ENCODE measurements at places on chromosomes 11 and 22. TPM values are rescaled to one million over a fixed set of nuclear protein-coding genes. Genes with fewer than 3 reads are reported as not detected.

DNA sequence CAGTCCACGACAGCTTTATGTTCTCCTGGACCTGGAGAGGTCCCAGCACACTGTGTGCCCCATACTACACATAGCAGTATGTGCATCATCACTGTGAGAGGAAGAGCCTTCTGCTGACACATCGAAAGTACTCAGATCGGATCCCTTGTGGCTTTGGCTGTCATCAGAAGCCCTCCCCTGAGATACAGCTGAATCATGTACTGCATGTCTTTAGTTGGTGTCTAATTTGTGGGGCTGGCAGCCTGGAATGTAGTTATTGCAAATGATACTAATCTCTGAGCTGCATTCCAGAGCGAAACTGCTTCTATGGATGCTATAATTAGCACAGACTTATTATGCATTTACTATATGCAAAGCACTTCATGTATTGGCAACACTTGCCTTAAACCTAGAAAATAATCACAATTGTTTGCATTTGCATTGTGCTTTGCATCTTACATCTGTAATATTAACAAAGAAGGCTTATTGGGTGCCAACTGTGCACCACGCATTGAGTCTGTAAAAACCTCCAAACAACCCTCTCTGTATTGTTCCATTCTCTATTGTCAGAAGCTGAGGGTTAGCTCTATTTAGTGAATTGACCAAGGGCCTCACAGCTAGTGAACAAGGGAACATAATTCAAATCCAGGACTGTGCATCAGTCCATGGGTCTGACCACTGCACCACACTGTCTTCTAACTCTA is 89.2 kb upstream of the CRTAM start:
- H3K4me1 ChIP-seq: peaks cover 13% of the 10 kb centered on the region
- DNase-seq: peak; percentile 57
- H3K27me3 ChIP-seq: no peaks in the 10 kb centered on the region
- no peak overlapping the region for H3K4me3 ChIP-seq

GRCh38 chr11:59766542-59767224 is 11.5 kb downstream of the STX3 start:
- no peaks in the 10 kb centered on the region for H3K27me3 ChIP-seq
- no peak for DNase-seq
- no peak overlapping the region for H3K27ac ChIP-seq

DNA sequence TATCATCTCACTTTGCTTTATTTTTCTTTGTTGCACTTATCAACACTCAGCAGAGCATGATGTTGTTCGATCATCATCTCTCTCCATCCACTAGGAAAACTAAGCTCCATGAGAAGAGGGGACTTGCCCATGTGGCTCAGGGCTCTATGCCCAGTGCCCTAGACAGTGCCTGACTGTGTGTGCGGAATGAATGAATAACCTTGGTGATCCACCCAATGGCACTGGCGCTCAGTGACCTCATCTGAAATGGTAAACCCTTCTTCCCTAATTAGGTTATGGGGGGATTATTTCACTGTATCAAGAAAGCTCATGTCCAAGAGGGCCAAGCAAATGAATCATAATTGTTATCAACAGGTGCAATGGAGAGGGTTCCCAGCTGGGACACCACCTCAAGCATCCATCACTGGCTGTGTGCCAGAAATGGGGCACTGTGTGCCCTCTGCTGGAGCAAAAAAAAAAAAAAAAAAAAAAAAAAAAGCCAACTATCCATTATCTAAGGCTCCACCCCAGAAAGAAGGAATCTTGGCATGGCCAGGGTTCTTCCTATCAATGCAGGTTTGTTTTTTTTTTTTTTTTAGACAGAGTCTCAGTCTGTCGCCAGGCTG is 172.6 kb downstream of the LARGE1 start:
- DNase-seq: no peak
- no peaks in the 10 kb centered on the region for H3K4me1 ChIP-seq
- H3K4me3 ChIP-seq: no peak overlapping the region
- no peaks in the 10 kb centered on the region for H3K27me3 ChIP-seq

- no peaks in the 10 kb centered on the region for H3K27me3 ChIP-seq
- H3K27ac ChIP-seq: no peak within 1 kb of the TSS
- H3K4me3 ChIP-seq: no peak within 1 kb of the TSS
- H3K36me3 ChIP-seq: no peaks in the 10 kb centered on the region
- peaks cover 14% of the 10 kb centered on the region for H3K4me1 ChIP-seq
Measured at GRCh38 chr11:47257517-47258316, at the start of gene NR1H3. TSS of gene NR1H3 (plus strand) at chr11:47257996. CDS start at chr11:47259217, 1,221 bp downstream.

DNA sequence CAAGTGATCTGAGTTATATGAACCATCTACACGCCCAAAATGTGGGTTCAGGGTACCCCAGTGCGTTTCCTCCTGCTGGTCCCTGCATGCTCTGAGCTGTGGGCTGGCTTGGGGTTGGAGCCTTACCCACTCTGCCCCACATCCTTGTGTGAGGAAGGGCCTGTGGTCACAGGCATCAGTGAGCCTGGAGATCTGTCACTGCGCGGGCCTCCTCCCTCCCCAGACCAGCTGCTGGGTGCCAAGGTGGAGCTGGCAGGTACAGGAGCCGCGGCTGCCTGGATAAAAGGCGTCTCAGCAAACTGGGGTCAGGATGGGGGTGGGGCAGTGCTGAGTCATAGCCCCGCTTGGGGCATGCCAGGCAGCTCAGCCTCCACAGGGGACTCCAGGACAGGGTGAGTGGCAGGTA is 17.9 kb downstream of the GNAZ start:
- H3K36me3 ChIP-seq: no peaks in the 10 kb centered on the region
- H3K4me3 ChIP-seq: no peak overlapping the region
- DNase-seq: no peak
- H3K27ac ChIP-seq: no peak overlapping the region
- H3K4me1 ChIP-seq: no peaks in the 10 kb centered on the region
- H3K27me3 ChIP-seq: no peaks in the 10 kb centered on the region

GRCh38 chr11:61392981-61393595 is 701 bp downstream of the TMEM216 start:
- H3K27ac ChIP-seq: peak overlapping the region; percentile 72
- DNase-seq: no peak
- H3K4me3 ChIP-seq: peak overlapping the region; percentile 58
- no peaks in the 10 kb centered on the region for H3K27me3 ChIP-seq

DNA sequence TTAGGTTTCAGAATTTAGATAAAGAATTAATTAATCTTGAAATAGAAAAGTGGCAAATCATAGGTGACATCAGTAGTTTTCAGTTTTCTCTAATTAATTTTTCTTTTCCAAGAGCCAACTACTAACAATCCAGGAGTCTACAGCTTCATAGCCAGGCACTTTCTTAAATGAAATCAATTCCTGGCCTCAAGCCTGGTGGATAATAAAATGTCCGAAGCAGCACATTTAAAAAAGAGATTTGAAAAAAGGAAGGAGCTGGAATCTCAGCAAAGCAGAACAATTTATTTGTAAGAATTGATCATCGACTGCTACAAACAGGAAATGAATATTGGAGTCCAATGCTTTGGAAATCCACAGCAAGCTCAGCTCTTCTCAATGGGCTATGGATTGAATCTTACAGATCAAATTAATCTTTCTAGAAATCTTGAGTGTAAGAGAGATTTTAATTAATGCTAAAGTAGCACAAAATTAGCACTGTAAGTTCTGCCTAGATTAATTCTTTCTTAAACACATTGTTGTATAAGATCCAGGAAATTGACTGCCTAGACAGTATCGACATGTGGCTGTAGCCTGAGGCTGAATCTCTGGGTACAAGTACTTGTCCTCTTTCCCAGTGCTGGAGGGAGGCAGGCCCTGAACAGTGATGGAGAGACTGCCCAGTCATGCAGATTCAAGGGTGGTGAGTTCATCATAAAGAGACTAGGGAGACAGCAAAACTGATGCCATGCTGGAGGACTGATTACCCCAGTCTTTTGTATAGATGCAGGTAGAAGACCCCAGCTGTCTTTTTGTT is 167.8 kb upstream of the POU2AF2 start:
- H3K36me3 ChIP-seq: no peaks in the 10 kb centered on the region
- no peak overlapping the region for H3K27ac ChIP-seq
- no peaks in the 10 kb centered on the region for H3K4me1 ChIP-seq
- no peaks in the 10 kb centered on the region for H3K27me3 ChIP-seq
- no peak overlapping the region for H3K4me3 ChIP-seq
- DNase-seq: no peak

DNA sequence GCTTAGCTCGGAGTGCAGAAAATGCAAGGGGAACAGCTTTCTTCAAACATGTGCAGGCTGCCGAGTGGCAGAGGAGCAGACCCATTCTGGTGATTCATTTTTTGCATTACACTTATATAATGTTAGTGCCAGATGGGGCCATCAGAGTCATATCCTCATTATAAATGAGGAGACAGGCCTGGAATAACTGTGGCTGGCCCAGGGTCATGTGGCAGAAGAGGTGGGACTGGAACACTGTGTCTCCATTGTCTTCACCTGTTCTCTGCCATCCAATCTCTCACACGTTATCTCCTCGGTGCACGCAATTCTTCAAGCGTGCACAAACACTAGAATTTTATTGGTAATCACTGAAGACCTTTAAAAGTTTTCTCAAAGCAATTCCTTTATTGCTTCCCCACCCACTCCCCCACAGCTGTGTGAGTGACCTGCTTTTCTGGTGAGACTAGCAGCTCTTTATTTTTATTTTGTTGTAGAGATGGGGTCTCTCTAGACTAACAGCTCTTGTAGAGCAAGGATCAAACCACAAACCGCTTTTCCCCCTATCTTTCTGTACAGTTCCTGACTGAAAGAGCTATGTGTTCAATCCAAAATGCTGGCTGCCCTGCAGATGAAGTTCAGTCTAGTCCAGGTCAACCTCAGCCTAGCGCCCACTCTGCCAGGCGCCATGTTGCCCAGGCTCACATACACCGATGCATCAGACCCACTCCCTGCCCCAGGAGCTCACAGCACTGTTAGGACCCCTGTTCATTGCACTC is 75.3 kb downstream of the ST3GAL4 start:
- H3K4me1 ChIP-seq: no peaks in the 10 kb centered on the region
- no peak overlapping the region for H3K27ac ChIP-seq
- H3K36me3 ChIP-seq: no peaks in the 10 kb centered on the region
- H3K4me3 ChIP-seq: no peak overlapping the region
- no peak for DNase-seq

DNA sequence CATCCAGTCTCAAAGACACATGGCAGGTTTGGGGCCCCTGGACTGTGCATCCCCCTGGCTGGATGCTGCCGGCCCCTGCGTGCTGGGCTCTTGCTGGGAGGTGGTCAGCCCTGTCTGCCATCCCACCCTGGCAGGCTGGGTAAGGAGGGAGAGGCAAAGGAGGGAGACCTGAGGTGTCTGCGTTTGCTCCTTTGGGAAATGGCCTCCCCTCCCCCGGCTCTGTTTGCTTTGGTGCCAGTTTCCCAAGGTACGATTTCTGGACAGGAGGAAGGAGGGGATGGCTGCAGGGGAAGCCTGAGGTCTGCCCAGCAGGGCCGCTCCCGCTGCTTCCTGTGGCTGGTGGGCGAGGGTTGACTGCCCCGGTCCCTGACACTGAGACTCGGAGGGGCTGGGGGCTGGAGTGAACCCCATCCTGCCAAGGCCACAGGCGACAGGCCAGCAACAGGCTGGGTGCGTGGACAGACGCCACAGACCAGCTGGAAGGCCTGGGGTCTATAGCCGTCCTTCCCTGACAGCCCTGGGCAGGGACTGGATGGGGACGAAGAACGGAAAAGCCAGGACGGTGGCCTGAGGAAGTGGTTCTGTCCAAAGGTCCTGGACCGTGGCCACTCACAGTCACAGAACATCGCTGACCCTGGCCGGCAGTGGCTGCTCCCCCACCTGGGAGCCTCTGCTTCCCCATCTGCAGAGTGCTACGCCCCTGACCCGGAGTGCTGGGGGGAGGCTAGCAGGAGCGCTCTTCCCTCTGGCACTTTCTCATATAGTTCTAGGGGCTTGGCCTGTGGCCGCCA is 38.0 kb downstream of the OSBPL5 start:
- H3K27me3 ChIP-seq: no peaks in the 10 kb centered on the region
- no peak overlapping the region for H3K4me3 ChIP-seq
- no peak overlapping the region for H3K27ac ChIP-seq
- no peaks in the 10 kb centered on the region for H3K36me3 ChIP-seq
- peaks cover 35% of the 10 kb centered on the region for H3K4me1 ChIP-seq

- no peaks in the 10 kb centered on the region for H3K36me3 ChIP-seq
- no peak for DNase-seq
- H3K27me3 ChIP-seq: peaks cover 33% of the 10 kb centered on the region
- H3K4me3 ChIP-seq: no peak overlapping the region
Measured at GRCh38 chr11:75771646-75772410, 3.2 kb downstream of the DGAT2 start.

DNA sequence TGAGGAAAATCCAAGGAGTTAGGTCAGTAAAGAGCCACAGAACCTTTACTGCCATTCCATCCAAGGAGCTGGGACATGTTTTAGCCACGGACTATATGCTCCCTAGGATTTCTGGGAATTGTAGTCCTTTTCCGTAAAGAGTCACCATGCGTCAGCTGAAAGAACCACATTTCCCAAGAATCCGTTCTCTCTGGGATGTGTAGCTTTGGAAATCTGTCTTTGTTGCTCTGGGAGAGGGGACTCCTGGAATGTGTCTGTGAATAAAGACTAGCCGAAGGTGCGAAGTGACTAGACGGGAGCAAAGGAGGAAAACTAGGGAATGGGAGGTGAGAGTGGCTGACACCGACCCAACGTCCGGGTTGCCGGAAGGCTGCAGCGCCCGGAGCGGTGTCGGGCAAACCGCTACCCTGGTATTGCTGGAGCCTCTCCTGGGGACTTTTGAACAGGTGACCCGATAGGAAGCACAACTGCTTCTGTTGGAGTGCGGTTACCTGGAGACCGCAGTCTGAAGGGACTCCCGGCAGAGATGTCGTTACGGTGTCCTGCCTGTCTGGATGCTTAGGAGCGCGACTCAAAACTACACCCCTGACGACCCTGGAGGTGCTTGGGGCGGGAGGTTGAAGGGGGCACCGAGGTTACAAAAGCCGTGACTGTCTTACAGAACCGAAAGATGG is at the start of gene IFTAP:
Gene IFTAP (plus strand): TSS at position 187 of the 674 bp plus-strand sequence. CDS start 15,602 bp downstream, outside the sequence.
- H3K4me1 ChIP-seq: peaks cover 3% of the 10 kb centered on the region
- peak within 1 kb of the TSS; percentile 27 for H3K27ac ChIP-seq
- no peak for DNase-seq
- no peaks in the 10 kb centered on the region for H3K27me3 ChIP-seq
- H3K36me3 ChIP-seq: no peaks in the 10 kb centered on the region
- H3K4me3 ChIP-seq: peak within 1 kb of the TSS; percentile 54

GRCh38 chr11:45930031-45930794 is 7.8 kb downstream of the LARGE2 start:
- peak overlapping the region; percentile 9 for H3K4me3 ChIP-seq
- H3K27ac ChIP-seq: peak overlapping the region; percentile 78
- H3K4me1 ChIP-seq: peaks cover 73% of the 10 kb centered on the region

DNA sequence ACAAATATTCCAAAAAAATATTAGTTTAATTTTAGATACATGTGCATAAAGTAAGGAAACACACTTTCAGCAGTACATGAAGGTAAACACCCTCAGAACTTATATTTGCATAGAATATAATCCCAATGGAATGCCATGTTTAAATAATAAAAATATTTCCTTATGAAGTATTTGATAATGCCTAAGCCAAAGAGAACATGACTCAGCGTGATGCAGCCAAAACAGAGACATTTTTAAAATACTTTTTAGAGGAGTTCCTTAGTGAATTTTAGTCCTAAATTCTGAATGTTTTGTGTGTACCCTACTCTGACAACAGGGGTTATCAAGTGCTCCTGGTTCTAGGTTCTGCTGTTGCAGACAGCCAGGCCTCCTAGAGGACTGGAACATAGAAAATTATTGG is 39.1 kb upstream of the POU2AF2 start:
- no peak for DNase-seq
- peaks cover 14% of the 10 kb centered on the region for H3K4me1 ChIP-seq
- no peaks in the 10 kb centered on the region for H3K27me3 ChIP-seq

The PRSS23 gene
- 143 TPM for polyA plus RNA-seq

The SLC43A1 gene
- polyA plus RNA-seq: 0.45 TPM

The PRAME gene
- polyA plus RNA-seq: 0.06 TPM

The SYCE3 gene
- polyA plus RNA-seq: 0.17 TPM

The RAG2 gene
- not detected for polyA plus RNA-seq

The OTOG gene
- polyA plus RNA-seq: not detected

The CTSW gene
- polyA plus RNA-seq: not detected

The OR52H1 gene
- polyA plus RNA-seq: 0.15 TPM

Data from keratinocyte (primary cell).